ENCODE measurements at places on chromosomes 4 and X.
A peak's percentile ranks its signal among the peaks of the same experiment; 100 is the strongest.

DNA sequence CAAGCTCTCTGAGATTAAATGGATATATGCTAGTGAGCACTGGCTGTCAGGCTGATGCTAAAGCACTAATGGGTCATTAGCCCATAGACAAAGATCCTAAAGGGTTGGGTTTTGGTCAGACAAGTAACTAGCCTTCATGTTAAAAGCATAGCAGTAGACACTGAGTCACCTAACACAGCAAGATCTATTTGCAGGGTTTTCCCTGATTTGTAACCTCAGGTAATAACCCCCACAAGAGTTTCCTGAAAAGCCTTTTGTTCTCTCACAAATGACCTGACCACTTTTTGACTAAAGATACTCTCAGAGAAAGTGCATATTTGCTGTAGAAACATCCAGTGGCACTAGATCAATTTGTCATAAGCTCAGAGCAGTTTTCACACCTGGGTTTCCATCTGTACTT, 251.1 kb upstream of the TEX13A start:
- DNase-seq, result no peak

- no peak for DNase-seq
These were observed 32.5 kb downstream of the AFAP1 start for GRCh38 chr4:7907142-7907541.

- no peak for DNase-seq
These were observed 39.9 kb upstream of the NKAP start for GRCh38 chrX:119983494-119983893.

GRCh38 chr4:121307445-121308327, 73.1 kb downstream of the QRFPR start:
- DNase-seq, result peak; percentile 43
